ENCODE measurements at places on chromosomes 3 and 15.

DNA sequence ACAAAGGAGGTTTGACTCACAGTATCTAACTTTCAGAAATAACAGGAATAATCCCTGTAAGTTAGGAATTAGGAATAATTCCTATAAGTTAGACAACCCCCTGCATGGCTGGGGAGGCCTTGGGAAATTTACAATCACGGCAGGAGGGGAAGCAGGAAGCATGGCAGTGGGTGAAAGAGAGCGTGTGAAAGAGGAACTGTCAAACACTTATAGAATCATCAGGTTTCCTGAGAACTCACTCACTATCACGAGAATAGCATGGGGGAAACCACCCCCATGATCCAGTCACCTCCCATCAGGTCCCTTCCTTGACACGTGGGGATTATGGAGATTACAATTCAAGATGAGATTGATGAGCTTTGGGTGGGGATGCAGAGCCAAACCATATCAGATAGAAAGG is 385.5 kb downstream of the IL20RB start:
- DNase-seq = no peak

GRCh38 chr3:179801263-179801662 is 148.4 kb downstream of the USP13 start:
- DNase-seq = no peak

DNA sequence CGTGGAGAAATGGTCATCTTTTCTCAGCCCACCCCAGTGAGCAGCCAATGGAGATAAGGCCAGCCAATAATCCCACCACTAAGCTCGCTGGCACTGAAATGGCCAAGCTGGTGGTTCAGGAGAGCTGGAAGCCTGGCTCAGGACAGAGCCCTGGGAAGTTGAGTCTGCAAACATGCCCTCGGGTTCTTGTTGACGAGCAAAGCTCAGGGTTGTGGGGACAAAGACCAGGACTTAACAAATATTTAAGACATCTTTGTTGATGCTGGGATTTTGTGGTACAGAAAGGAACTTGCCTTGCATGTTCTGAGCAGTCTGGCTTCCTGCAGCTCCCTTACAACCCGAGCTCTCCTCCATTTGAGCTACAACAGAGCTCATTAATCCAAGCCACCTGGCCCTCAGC is 4.4 kb downstream of the FAH start:
- DNase-seq = no peak

GRCh38 chr3:43413676-43414368 is 127.5 kb downstream of the SNRK start:
- no peak for DNase-seq

GRCh38 chr3:149401212-149401925 is 23.9 kb upstream of the TM4SF1 start:
- DNase-seq = no peak

GRCh38 chr15:62895905-62896316 is 146.6 kb upstream of the TPM1 start:
- no peak for DNase-seq
